ENCODE measurements at places on chromosomes 4 and X.

DNA sequence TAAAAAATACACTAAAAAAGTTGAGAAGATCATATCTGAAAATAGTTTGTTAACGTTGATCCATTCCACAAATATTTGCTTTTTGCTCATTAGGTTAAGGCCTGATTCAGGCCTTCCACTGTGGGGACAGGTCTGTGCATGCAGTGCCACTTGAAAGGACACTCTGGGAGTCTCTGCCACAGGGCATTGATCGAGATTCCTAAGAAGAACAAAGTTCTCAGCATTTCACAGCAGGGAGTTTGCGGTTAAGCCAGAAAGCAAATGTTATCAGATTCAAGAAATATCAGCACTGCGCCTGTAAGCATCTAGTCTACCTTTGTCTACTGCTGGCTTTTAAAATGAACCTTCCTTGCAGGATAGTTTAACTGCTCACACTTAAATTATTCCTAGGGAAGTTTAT is 62.2 kb upstream of the TNIP3 start:
- no peak for DNase-seq

DNA sequence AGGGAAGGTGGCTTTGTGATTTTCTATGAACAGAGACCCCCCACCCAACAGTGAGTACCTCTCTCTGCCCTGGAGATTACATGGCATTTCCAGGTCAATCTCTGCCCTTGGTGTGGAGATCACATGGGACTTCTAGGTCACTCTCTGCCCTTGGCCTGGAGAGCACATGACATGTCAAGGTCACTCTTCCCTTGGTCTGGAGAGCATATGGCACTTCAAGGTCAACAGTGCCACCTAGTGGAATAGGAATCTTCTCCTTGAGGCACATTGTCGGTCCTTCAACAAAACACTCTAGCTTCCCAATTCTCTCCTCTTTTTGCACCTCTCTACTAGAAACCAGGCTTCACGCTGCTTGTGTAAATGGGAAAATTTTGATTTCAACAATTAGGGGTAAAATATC is 66.2 kb upstream of the TACR3 start:
- DNase-seq, result no peak

- DNase-seq, result no peak
These were observed 40.4 kb downstream of the CPEB2 start for GRCh38 chr4:15042529-15043167.

GRCh38 chr4:168474660-168475320 is 5.5 kb downstream of the DDX60L start:
- no peak for DNase-seq

- DNase-seq, result peak; percentile 25
These were observed 2.0 kb downstream of the PRKX start for GRCh38 chrX:3711331-3711917.

DNA sequence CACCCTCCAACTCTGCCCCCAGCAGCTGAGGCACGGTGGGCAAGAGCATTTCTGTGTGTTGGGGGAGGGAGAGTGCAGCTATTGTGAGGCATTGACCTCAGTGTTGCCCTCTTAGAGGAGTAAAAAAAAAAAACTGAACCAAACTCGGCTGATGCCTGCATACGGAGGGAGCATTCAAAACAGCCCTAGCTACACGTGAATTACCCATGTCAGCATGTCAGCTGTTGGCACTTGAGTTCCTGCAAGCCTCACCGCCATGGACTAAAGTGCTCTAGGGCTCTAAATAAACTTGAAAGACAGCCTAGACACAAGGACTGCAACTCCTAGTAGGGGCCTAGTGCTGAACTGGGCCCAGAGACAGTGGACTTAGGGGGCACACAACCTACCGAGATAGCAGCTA is 22.0 kb downstream of the ITIH6 start:
- no peak for DNase-seq

DNA sequence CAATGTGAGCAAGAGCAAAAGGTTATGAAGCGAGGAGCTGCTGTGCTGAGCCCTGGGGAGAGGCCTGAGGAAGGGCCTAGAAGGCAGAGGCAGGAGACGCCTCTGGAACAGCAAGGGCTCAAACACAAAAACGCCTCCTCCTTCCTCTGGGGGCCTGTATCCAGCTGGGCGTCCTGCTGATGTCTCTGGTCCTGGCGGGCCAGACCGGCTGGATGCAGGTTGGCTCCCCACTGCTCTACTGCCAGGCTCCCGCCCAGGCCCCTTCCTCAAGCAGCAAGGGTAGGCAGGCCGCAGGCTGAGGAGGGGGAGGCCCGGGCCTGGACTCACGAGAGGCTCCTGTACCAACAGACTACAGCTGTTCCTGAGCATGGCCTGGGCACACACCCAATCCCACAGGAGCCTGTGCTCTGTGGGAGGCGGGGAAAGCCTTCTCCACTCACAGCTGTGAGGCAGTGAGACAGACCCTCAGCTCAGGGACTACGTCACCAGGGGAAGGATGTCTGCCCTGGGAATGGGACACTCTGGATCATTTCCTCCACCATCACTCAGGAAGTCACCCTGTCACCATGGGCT is 2.3 kb downstream of the HAUS7 start:
- no peak for DNase-seq

DNA sequence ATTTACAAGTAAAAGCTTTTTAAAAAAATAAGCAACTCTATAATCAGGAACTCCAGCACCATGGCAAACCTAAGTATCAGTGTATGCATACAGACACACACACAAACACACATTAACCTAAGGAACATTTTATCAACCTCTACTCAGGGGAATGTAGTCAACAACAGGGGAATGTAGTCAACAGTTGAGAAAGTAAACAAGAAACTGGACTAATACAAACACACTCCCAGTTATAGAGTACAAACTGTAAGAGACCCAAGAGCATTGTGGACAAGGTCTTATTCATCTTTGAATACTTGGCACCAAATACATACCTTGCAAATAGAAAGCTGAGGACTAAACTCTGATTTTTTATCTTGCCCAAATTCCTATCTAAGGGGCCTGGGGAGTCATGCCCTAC is 36.2 kb downstream of the PAPSS1 start:
- DNase-seq, result no peak

DNA sequence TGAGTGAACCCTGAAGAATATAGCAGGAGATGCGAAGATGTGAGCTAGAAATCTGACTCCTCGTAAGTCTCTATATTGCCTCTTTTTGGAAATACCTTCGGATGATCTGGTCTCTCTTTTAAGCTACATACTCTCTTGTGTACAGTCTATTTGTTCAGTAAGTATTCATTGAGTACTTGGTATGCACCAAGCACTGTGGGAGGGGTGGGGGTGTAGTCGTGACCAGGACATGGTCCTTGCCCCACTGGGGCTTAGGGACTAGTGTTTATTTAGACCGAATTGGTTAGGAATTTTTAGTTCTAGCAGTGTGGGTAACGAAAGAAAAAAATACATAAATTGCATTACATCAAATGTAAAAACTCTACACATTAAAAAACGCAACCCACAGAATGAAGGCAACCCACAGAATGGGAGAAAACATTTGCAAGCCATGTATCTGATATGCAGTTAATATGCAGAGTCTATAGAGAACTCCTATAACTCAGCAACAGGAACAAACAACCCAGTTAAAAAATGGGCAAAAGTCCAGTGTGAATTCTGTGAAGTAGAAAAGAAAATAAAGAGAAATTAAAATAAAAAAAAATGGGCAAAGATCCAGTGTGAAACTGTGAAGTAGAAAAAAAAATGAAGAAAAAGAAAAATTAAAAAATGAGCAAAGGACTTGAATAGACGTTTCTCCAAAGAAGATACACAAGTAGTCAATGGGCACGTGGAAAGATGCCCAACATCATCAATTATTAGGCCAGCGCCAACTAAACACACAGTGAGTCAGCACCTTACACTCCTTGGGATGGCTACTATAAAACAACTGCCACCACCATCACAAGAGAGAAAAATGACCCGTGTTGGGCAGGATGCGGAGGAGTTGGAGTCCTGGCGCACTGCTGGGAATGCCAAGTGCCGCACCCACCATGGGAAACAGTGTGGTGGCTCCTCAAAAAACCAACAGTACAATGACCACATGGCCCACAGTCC is 43.8 kb downstream of the RGS12 start:
- DNase-seq, result no peak

DNA sequence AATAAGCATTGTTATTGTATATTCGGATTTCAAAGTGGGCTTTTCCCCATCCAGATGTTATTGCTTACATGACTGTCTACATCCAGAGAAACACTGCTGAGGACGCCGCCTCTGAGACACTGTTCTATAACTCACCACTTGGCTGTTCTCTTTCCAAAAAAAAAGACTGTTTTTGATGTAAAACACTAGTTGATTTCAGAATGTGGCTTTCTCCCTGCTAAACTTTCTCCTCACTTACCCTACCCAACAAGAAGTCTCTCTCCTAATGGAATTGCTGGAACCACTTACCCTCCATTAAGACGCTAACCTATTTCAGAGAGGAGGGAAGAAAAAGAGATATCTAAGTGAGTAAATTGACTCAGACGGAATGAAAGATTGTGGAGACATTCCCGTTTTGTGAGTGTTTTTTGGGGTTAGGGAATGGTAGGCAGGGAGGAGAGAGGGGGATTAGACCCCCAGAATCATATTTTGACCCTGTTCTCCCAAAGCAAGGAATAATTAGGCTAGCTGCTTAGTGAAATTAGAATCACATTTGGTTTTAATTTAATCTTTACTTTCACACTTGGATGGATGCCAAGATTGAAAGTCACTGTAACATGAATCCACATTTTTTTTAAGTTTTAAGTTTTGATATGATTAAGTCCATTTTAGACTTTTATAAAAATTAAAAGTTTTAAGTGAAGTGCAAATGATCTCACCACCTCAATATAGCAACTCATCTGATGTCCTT is 174.9 kb downstream of the CHIC2 start:
- no peak for DNase-seq

DNA sequence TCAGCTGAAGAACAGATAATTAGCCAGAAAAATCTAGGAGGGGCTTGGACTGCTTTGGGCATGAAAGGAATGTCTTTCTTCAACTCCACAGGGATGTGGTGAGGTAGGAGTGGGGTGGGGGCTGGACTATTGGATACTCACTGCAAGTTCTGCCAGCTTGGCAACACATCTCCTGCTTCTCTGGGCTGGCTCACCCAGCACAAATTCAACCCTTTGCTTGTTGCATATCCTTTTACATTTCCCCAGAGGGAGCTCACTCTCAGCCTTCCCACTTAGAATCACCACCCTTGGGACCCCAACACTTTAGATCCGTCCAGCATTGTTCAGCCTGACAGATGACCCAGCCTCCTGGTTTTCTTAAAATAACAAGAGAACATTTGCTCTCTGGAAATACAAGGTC is 120.6 kb downstream of the KDR start:
- no peak for DNase-seq

DNA sequence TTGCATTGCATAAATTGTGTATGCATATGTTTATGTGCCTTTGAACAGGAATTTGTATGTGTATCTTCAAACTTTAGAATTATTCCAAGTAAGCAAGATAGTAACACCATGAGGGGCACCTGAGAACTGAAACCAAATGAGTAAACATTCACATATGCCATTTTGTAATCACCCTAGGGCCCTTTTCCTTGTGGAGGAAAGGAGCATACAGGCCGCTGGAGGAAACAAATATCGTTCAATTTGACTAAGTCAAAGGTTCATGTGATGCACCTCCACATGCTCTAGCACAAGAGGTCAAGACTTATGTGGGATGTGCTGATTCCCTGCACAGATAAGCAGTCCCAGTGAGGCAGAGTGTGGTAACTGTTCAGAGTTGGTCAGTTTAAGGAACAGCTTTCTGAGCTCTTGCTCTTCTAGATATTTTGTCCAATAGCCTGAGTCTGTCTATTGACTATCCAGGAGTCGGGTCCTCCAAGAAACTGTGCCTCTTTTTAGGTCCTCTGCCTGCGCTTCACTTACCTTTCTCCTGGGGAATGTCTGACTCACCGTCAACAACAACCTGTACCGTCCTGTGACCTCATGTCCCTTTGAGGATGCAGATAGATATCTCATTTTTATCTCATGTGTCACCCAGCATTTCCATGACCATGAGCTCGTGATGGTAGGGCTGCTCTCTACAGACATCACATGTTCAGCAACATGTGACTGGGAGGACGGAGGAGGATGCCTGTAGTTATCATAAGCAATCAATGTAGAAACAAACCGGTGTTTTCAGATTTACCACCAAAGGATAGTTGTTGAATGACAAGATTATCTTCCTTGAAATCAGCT is 196.9 kb downstream of the NWD2 start:
- DNase-seq, result peak; percentile 32

GRCh38 chr4:56723201-56723605 is 42.1 kb upstream of the HOPX start:
- DNase-seq, result no peak

DNA sequence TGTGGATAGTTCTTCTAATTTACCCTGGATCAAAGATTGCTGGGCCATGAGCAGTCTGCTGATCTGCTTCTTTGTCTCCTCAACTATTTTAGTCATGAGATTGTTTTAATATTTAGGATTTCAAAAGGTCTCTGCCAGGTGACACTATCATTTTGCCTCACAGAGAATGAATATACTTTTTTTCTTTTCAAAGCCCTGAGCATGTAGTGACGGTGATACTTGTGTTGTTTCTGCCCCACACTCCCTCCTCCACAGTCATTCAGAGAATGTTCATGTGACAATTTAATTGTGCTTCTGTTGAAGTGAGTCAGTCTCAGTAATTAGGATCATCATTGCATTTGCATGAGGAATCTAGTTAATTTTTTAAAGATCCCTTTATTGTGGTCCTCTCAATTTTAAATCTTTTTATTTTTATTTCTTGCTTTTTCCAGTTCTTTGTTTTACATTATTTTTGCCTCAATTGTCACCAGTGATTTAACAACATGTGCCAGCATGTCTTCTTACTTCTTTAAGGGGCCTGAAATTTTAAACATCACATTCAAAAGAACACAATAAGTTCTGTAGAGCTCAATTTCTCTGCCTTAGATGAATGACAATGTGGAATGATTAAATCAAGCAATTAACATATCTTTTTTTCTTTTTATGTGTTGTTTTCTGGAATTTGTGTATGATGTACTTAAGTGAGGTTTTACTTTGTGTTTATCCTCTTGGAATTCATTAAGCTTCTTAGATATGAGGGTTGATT is 12.3 kb downstream of the MMRN1 start:
- DNase-seq, result no peak

- DNase-seq, result no peak
These were observed 38.8 kb downstream of the MGARP start for GRCh38 chr4:139241086-139241783.

DNA sequence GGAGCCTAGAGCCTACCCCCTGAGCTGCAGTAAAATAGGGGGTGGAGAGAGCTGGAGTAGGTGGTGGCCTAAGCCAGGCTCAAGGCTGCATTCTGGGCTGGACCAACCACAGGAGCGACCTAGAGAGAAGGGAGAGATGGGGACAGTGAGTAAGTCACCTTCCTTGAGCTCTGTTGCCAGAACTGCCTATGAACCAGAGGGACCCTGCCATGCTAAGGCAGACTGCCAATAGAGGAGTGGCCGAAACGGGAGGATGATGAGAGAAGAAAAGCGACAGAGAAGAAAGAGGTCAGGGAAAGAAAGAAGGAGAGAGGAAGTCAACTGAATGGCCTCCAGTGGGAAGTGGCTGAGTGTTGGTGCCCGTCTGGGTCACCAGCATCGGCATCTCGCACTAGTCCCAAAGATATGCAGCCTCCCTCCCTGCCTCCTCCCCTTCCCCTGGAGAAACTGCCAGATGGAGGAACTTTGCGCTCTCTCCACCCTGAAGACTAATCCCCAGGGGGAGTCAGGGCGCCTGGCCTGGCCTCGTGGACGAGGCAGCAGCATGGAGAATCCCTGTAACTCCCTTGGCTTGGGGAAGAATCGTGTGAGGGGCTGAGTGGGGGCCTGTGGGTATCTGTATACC is 28.8 kb downstream of the ELF4 start:
- no peak for DNase-seq

GRCh38 chr4:185276036-185276435 is 66.6 kb downstream of the SNX25 start:
- DNase-seq, result no peak

Data from transverse colon (tissue), 4 donors.